ENCODE measurements at places on chromosomes 5 and 9.

- H3K36me3 ChIP-seq = no peaks in the 10 kb centered on the region
- H3K4me3 ChIP-seq = no peak overlapping the region
- DNase-seq = no peak
Observed at GRCh38 chr5:81202655-81203054, 30.5 kb upstream of the CKMT2 start.

DNA sequence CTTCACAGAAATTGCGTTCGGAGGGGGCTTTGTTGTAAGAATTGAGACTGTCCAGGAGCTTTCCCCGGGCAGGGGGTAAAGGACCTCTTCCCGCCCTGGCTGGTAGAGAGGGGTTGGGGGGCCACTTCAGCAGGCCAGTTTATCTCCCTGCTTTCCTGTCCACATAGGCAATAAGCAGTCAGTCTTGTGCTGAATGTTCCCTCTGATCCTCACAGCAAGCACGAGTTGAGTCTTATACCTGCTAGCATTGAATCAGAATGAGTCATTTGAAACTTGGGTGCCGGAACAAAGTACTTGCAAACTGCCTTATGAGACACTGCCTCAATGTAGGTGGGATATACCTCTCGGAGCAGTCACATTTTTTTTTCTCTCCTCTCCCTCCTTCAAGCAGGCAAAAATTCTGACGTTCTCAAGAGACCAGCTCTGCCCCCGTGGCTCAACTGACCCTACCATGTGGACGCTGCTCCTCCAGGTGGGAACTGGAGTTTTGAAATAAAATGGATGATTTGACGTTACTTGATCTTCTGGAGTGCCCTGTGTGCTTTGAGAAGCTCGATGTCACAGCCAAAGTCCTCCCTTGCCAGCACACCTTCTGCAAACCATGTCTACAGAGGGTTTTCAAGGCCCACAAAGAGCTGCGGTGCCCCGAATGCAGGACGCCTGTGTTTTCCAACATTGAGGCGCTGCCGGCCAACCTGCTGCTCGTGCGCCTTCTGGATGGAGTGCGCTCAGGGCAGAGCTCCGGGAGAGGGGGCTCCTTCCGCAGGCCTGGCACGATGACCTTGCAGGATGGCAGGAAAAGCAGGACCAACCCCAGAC, 1.3 kb downstream of the SH3RF2 start:
- H3K4me3 ChIP-seq = peak overlapping the region; percentile 45
- peaks cover 41% of the 10 kb centered on the region for H3K4me1 ChIP-seq
- peak overlapping the region; percentile 83 for H3K27ac ChIP-seq

DNA sequence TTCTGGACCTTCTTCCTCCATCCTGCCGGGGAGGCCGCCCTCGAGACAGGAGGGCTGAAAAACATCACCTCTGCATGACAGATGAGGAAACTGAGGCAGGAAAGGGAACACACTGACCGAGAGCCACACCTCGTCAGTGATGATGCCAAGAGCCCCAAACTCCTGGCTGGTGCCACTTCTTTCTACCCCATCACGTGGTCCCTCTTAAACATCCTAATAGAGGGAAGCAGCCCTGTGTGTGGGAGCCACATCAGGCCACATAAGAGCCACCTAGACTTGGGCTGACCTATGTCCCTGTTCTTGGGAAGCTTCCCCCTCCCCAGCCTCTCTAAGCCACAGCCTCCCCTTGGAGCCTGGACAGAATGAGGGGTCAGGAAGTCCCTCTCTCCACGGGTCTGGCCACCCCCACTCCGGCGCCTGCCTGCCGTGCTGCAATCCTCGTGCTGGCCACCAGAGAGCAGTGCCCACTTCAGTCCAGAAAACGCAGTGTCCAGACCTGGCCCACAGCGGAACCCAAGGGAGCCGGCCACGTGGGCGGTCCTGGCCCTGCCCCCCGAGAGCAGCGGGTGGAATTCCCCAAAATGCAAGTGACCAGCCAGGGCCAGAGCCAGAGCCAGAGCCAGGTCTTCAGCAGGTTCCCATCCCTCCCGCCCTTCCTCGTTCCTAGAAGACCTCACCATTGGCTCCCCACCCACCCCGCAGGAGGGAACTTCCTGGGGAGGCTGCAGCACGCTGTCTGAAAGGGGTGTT, 54.7 kb upstream of the SARDH start:
- no peak overlapping the region for H3K4me3 ChIP-seq
- no peak overlapping the region for H3K27ac ChIP-seq
- no peak for DNase-seq

- DNase-seq = peak; percentile 83
- H3K27me3 ChIP-seq = no peaks in the 10 kb centered on the region
- no peaks in the 10 kb centered on the region for H3K36me3 ChIP-seq
Observed at GRCh38 chr5:96807075-96807654, 580 bp downstream of the ERAP1 start.

GRCh38 chr5:35342664-35343063, 112.4 kb upstream of the PRLR start:
- no peak overlapping the region for H3K4me3 ChIP-seq
- H3K27me3 ChIP-seq = no peaks in the 10 kb centered on the region
- no peak overlapping the region for H3K27ac ChIP-seq
- H3K4me1 ChIP-seq = no peaks in the 10 kb centered on the region

GRCh38 chr9:132717326-132717945, 47.2 kb downstream of the GTF3C4 start:
- no peaks in the 10 kb centered on the region for H3K36me3 ChIP-seq
- no peak for DNase-seq
- H3K27me3 ChIP-seq = peaks cover 5% of the 10 kb centered on the region
- H3K4me3 ChIP-seq = no peak overlapping the region
- no peaks in the 10 kb centered on the region for H3K4me1 ChIP-seq
- H3K27ac ChIP-seq = no peak overlapping the region

DNA sequence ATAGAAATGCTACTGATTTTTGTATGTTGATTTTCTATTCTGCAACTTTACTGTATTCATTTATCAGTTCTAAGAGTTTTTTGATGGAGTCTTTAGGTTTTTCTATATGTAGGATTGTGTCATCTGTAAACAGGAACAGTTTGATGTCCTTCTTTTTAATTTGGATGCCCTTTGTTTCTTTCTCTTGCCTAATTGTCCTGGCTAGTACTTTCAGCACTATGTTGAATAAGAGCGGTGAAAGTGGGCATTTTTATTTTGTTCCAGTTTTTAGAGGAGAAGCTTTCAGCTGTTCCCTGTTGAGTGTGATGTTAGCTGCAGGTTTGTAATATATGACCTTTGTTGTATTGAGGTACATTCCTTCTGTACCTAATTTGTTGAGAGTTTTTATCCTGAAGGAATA, 13.3 kb downstream of the HSD17B4 start:
- H3K27ac ChIP-seq = no peak overlapping the region
- DNase-seq = no peak
- H3K4me3 ChIP-seq = no peak overlapping the region
- peaks cover 5% of the 10 kb centered on the region for H3K36me3 ChIP-seq
- no peaks in the 10 kb centered on the region for H3K4me1 ChIP-seq
- no peaks in the 10 kb centered on the region for H3K27me3 ChIP-seq

- H3K36me3 ChIP-seq = no peaks in the 10 kb centered on the region
- H3K27ac ChIP-seq = no peak overlapping the region
- H3K4me1 ChIP-seq = no peaks in the 10 kb centered on the region
- H3K4me3 ChIP-seq = no peak overlapping the region
Observed at GRCh38 chr9:13127131-13127530, 152.4 kb downstream of the MPDZ start.

GRCh38 chr9:1207686-1208085, 157.5 kb downstream of the DMRT2 start:
- peak overlapping the region; percentile 85 for H3K27ac ChIP-seq
- no peak for DNase-seq
- peaks cover 9% of the 10 kb centered on the region for H3K4me1 ChIP-seq
- no peaks in the 10 kb centered on the region for H3K36me3 ChIP-seq
